Inflammatory macrophage (primary cell): ENCODE measurements at places on chromosomes 4 and X.

GRCh38 chrX:134626434-134626833 is 31.8 kb downstream of the PLAC1 start:
- no peak for DNase-seq

- DNase-seq = no peak
Measured at GRCh38 chr4:111631215-111631999, 513.8 kb upstream of the FAM241A start.

GRCh38 chr4:120052856-120053255 is 13.8 kb downstream of the MAD2L1 start:
- DNase-seq = peak; percentile 80

- no peak for DNase-seq
Measured at GRCh38 chrX:350534-351323, 32.1 kb upstream of the GTPBP6 start.

- no peak for DNase-seq
Measured at GRCh38 chrX:112851161-112851779, 10.6 kb upstream of the AMOT start.

- peak; percentile 82 for DNase-seq
Measured at GRCh38 chr4:107835406-107835805, 10.7 kb downstream of the SGMS2 start.

DNA sequence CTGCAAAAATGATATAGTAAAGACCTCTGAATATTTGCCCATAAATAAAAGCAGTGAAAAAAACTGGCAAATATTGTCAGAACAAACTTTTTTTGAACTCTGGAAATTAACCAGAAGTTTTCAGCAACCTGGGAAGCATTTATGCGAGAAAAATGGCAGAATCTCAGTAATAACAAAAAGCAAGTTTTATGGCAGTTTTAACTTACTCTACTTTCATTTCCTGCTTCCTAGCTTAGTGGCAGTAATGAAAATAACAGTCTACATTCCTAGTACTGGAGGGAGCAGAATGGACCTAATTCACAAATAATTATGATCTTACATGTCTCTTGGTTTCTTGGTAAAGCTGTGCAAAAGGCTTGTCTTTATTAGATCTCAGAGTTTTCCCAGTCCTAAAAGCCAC is 460.1 kb downstream of the NAF1 start:
- DNase-seq = no peak

DNA sequence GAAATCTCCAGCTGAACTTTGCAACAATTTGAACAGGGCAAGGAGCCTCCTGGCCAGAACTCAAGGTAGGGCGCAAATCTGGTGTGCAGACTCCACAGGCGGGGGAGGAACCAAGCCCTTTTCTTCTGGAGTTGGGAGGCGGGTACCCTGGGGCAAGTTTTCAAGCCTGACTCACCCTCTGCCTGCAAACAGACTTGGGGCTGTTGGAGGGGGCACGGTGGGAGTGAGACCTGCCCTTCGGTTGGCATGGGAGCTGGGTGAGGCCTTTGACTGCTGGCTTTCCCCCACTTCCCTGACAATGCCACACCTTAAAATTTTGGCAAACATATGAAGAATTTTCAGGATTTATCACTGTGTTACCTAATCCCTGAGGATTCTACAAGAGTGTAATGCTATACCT is 709.8 kb upstream of the DIAPH2 start:
- DNase-seq = no peak

GRCh38 chr4:54063737-54064316 is 578 bp downstream of the CHIC2 start:
- peak; percentile 55 for DNase-seq

DNA sequence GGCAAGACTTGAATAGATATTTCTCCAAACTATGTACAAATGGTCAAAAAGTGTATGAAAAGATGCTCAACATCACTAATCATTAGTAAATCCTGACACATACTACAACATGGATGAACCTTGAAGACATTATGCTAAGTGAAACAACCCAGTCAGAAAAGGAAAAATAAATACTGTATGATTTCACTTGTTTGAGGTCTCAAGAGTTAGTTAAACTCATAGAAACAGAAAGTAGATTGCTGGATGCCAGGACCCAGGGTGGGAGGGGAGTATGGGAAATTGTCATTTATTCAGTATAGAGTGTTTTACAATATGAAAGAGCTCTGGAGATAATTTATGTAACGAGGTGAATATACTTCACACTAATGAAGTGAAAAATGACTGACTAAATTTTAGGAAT is 32.4 kb downstream of the PRMT9 start:
- DNase-seq = no peak

GRCh38 chrX:72038868-72039267 is 92.8 kb downstream of the RTL5 start:
- no peak for DNase-seq

- no peak for DNase-seq
Measured at GRCh38 chr4:182540496-182540895, 297.3 kb downstream of the TENM3 start.

DNA sequence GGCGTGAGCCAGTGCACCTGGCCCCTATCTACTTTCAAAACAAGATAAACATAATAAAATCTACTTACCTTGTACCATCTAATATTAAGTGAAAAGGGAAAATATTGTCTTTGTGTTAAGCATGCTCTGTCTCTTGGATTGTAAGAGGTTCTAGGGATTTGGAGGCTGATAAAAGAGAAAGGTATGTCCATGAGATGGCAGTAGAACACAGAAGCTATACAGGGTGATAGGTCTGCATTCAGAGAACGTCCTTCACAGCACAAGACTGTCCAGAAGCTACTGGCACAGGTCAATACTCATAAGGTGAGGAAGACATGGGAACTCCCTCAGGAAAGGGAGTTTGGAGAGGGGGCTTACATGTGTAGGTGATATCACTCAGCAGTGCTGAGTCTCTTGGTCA is 135.5 kb downstream of the TMEM47 start:
- DNase-seq = no peak

DNA sequence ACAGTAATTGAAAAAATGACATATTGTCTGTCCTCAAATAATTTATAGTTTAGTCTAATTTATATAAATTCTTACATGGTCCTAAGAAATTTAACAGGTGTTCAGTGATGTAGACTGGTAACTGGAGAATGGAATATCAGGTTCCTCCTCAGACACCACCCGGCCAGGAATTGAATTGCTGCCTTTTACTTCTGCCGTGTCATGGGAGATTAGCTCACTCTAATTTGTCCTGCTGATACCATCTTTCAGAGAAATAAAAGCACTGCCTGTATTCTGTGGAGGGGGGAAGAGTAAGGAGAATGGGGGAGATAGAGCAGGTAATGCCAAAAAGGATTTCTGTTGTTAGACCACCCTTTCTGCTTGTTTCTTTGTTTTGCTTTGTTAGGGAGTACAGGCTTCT is 125.2 kb upstream of the KLHL4 start:
- DNase-seq = no peak

DNA sequence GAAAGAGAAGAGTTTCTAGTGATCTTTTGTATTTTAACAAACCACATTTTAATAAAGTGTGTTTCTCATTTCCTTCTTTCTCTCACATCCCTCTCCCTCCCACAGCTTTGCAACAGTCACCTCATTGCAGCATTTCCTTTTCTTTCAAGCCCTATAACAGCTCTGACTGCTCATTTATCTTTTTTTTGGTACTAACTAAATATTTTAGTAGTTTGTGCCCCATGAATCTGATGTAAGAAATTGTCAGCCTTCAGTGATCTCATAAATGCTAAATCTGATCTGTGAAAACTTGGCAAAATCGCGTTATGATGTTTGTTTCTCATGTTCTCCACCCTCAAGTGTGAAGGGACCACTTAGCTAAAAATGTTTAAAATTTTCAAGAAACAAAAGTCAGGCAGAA is 258.5 kb upstream of the SLIT2 start:
- peak; percentile 25 for DNase-seq

- DNase-seq = no peak
Measured at GRCh38 chr4:17203797-17204196, 305.4 kb upstream of the LDB2 start.
